ENCODE measurements at places on chromosomes 11 and 22.

DNA sequence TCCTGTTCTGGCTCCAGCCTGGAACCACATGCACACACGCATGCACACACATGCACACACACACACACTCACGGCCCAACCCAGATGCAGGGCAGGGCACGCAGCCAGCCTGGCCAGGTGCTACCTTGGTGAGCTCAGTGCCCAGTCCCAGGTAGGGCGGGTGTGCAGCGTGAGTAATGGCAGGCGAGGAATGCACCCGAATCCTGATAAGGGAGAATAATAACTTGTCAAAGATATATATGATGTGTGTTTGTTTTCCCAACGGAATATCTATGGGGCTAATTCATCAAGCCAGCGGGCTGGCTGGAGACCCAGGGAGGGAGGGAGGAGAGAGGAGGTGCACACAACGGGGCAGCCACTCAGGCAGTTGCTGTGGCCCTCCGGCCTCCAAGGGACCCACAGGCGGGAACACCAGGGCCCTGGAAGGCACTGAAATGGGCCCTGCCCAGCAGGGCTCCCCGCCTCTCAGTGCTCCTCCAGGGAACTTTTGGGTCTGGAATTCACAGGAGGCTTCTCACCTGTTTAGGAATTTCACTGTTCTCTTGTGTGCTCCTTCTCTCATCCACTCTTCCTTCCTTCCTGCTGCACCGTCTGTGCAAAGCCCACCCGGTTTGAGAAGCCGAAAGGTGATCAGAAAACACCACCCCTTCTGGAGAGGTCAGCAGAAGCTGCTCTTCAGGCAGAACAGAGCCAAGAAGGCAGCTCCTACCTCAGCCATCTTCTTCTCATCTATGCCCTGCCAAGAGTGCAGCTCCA lies 79.0 kb downstream of the BUD13 start:
- no peak for DNase-seq

GRCh38 chr22:37496651-37497050 lies 10.5 kb upstream of the MFNG start:
- peak; percentile 90 for DNase-seq

DNA sequence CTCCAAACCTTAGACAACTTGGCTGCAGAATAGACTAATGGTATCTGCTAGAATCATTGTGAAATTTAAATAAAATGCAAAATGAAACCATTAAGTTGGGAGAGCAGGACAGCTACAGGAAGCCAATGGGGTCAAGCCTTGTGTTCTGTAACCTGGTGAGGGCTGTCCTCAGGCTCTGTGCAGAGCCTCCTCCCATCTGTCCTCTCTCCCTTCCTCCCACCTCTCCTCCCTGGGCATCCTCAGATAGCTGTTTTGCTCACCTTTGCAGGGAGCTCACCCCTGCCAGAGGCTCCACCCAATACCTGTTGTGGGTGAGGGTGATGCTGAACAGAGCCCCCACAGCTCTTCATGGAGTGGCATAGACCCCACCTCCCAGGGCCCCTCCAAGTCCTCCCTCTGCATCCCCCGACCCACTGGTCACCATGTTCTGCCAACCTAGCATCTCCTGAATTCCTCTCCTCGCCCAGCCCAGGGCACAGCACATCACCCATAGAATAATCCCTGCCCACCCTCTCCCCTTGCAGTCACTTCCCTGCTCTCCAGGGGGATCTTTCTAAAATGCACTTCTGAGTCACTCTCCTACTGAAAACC lies 100.3 kb downstream of the PDE2A start:
- no peak for DNase-seq

- peak; percentile 90 for DNase-seq
Measured at GRCh38 chr11:694563-695287, at the start of gene DEAF1. Gene DEAF1 (minus strand): TSS chr11:695222. CDS start chr11:695047, 175 bp downstream.

GRCh38 chr22:19111140-19111539 lies 11.1 kb downstream of the DGCR2 start:
- no peak for DNase-seq

DNA sequence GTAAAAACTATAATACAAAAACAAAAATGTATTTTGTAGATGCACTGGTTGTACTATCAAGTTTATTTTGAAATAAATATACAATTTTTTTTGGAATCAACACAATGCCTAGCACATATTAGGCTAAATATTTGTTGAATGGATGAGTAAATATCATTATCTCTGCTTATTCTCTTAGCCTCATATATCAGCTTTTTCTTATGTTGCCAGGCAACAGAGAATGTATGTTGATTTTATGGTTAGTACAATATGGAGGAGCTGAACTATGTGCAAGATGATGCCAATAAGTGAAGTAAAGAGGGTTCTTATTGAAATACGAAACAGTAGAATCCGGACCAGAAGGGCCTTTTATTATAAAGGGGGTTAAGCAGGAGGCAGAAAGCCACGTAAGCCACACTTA lies 94.9 kb downstream of the FAR1 start:
- DNase-seq, result no peak

- DNase-seq, result peak; percentile 36
Measured at GRCh38 chr11:10038521-10039302, 255.3 kb downstream of the SBF2 start.

DNA sequence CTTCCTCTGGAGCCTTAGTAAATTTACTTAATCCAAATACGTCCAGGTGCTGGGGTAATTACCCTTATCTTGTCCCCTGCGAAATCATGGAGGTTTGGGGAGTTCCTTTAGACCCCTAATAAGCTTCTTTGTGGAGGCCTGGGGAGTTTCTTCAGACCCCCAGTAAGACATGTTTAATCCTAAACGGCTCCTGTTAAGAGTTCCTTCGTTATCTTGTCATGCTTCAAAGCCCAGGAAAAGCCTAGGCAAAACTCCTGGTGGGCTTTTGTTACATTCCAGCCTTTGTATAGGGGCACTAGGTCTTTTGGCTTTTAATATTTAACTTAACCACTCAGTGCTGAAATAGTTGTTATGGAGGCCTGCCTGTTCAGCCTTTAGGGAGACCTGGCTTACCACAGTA lies 18.1 kb upstream of the PAMR1 start:
- DNase-seq, result no peak

DNA sequence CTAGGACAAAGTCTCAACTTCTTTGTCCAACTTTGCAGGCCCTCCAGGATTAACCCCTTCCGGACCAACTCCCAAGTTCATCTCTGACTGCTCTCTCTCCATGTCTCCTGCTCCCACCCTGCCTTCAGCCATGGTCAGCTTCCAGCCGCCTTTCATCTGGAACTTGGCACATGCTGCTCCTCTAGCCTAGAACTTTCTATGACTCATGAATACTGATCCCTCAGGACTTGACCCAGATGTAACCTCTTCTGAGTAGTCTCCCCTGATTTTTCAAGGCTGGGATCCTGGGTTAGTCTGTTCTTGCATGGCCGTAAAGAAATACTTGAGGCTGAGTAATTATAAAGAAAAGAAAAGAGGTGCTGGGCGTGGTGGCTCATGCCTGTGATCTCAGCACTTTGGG lies 5.2 kb upstream of the SLC15A3 start:
- DNase-seq, result peak; percentile 32

DNA sequence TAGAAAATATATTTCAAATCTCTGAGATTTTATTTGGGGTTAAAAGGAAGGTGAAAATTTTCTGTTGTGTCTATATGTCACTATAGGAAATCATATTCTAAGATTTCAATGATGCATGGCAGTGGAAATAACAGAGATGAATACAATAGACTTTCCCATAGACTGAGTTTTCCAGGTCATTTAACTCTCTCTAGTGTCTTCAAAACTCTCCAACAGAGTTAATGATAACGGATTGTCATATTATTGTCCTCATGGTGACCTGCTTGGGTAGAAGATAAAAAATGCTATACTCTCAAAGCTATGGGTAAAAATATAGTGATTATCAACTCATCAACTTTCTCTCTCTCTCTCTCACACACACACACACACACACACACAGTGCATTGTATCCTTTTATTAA lies 312.9 kb downstream of the CNTN5 start:
- no peak for DNase-seq

DNA sequence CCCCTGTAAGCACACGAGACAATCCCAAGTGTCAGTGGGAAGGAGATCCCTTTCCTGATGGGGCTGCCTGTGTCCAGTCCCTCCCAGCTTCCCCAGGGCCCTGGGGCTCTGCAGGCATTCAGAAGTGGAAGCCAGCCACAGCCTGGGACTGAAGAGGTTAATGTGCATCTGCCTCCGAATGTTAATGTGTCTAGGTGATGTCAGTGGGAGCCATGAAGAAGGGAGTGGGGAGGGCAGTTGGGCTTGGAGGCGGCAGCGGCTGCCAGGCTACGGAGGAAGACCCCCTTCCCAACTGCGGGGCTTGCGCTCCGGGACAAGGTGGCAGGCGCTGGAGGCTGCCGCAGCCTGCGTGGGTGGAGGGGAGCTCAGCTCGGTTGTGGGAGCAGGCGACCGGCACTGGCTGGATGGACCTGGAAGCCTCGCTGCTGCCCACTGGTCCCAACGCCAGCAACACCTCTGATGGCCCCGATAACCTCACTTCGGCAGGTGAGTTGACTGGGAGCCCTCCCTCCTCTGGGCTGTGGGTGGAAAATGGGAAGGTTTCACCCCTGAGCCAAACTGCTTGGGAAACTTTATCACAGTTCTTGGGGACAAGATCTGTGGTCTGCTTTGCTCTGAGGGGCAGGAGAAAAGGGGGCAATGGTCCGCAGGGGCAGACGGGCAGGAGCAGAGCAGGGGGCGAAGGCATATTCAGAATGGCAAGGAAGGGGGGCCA lies at the start of gene MCHR1:
MCHR1 (plus strand) TSS at position 236 of the 715 bp plus-strand sequence; CDS start at position 405, 169 bp downstream.
- DNase-seq, result peak; percentile 35

DNA sequence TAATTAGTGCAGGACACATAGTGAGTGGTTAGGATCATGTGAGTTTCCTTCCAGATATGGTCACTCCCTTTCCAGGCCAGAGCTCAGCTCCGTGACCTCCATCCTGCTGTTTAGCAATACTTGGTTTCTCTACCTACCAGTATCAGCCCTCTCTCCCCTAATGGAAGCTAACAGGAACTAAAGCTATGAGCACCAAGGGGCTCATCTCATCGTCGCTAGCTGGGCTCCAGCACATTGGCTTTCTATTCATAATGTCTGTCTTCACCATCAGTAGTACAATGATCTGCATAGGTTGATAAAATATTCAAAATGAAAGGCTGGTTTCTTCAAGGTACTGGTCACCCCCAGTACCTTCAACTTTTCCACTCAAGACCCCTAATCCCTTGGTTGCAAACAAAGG lies 2.4 kb upstream of the GALNT18 start:
- DNase-seq, result no peak

DNA sequence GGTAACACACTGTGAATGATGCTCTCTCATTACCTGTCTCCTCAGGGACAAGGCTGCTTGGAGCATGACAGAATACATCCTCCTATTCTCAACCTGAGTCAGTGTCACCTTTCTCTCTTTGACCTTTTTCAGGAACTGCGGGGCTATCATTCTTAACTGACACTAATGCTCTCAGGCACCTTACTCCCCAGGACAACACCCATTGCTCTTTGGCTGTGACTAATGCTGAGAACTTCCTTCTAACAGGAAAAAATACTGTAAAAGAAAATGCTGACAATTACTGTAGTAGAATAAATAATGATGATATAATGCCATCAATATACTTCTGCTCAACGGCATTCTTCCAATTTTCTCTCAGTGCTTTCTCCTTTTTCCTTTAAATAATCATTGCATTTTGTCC lies 2082.7 kb upstream of the RAG2 start:
- no peak for DNase-seq

DNA sequence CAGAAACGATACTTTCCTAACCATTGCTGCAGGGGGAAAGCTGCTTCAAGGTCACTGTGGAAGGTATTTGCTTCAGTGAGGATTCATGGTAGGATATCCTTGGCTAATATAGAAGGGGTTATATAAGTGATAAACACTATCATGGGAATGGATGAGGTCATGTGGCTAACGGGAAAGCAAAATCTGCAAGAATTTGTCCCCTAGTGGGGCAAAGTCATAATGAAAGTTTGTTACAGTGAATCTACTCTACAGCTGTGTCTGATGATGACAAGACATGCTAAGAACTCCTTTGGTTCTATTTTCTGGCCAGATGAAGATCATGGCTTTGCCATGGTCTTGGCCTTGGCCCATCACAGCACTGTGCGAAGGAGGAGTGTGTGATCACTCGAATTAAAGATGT lies 13.8 kb downstream of the MMP20 start:
- no peak for DNase-seq

- DNase-seq, result no peak
Measured at GRCh38 chr11:34182425-34182824, 77.0 kb downstream of the NAT10 start.

GRCh38 chr22:26586556-26587325 lies 3.2 kb downstream of the TPST2 start:
- no peak for DNase-seq

GRCh38 chr22:37358917-37359316 lies 68.4 kb downstream of the ELFN2 start:
- no peak for DNase-seq

- peak; percentile 22 for DNase-seq
Measured at GRCh38 chr11:62842171-62842741, 2.9 kb upstream of the WDR74 start.

GRCh38 chr11:59941091-59941490 lies 2.9 kb downstream of the OOSP1 start:
- no peak for DNase-seq

GRCh38 chr11:74989260-74989638 lies 516 bp downstream of the NEU3 start:
- peak; percentile 20 for DNase-seq

DNA sequence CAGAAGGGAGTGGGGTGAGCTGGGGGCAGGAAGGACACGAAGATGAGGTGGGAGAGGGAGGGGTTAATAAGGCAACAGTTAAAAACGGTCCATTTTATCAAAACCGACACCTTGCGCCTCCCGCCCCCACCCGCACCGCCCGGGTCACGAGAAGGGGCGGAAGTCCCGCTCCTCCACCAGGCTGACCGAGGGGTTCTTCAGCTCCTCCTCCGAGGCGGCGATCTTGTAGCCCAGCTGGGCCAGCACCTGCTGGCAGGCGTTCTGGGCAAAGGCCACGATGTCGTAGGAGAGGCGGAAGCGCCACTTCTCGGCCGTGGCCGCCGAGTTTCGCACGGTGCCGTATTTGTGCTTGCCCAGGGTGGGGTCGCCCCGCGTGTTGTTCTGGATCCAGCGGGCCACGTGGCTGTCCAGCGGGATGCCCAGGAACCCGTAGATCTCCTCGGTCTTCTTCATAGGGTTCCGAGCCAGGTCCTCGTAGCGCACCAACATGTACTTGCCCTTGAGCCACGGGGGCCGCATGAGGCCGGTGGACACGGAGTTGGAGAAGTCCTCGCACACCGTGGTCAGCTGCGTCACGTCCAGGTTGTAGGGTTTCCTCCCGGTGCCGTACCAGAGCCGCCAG lies 15.8 kb downstream of the CHST1 start:
- DNase-seq, result no peak

DNA sequence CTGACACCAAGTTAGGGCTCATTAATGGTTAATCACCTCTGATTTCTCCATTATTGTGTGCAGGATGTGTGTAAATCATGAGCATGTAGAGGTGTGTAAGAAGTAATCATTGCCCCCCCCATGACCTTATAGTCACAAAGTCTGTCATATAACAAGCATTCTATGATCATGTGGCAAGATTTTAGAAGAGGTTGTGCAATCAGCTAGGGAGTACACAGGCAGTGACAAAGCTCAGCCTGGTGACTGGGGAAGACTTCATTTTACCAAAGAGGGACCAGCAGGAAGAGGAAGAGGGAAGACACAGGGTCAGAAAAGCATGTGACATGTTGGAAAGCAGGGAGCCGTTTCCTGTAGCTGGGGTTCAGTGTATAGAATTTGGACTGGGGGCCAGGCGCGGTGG lies 176.5 kb upstream of the LARGE1 start:
- DNase-seq, result no peak
